ENCODE measurements at places on chromosomes 1 and 21. TPM values are rescaled to one million over a fixed set of nuclear protein-coding genes. Genes with fewer than 3 reads are reported as not detected.

ZBTB18 gene
- 4.7 TPM for total RNA-seq

DNA sequence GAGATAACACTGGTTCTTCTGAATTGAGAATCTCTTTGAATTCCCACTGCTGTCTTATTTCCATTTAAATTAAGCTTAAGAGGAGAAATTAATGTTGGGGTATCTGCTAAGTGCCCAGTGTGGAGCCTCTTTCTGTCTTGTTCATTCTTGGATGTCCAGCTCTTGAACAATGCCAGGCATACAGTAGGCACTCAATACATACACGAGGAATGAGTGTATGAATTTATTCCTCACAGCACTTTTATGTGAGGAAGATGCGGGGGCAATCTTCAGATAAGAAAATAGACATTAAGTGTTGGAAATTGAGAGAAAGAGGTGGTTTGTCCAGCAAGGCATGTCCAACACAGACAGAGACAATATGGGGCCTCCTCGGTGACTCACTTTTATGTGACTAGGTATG, 11.8 kb upstream of the ATF3 start:
- H3K36me3 ChIP-seq = no peaks in the 10 kb centered on the region
- peak overlapping the region; percentile 90 for H3K27ac ChIP-seq
- H3K4me1 ChIP-seq = peaks cover 45% of the 10 kb centered on the region
- H3K27me3 ChIP-seq = peaks cover 12% of the 10 kb centered on the region

- H3K27ac ChIP-seq = no peak overlapping the region
- no peak overlapping the region for H3K4me3 ChIP-seq
- DNase-seq = no peak
- no peaks in the 10 kb centered on the region for H3K4me1 ChIP-seq
- no peaks in the 10 kb centered on the region for H3K36me3 ChIP-seq
- peaks cover 4% of the 10 kb centered on the region for H3K27me3 ChIP-seq
Observed at GRCh38 chr1:14553711-14554110, 44.8 kb upstream of the KAZN start.

SLFNL1 gene
- total RNA-seq = not detected

- no peak overlapping the region for H3K27ac ChIP-seq
- peak; percentile 12 for DNase-seq
- no peaks in the 10 kb centered on the region for H3K27me3 ChIP-seq
- peaks cover 7% of the 10 kb centered on the region for H3K4me1 ChIP-seq
Observed at GRCh38 chr21:36048357-36048756, 12.0 kb downstream of the SETD4 start.

GRCh38 chr1:182304218-182304617, 87.4 kb downstream of the GLUL start:
- peaks cover 28% of the 10 kb centered on the region for H3K4me1 ChIP-seq
- no peak for DNase-seq
- no peak overlapping the region for H3K27ac ChIP-seq
- no peak overlapping the region for H3K4me3 ChIP-seq
- no peaks in the 10 kb centered on the region for H3K36me3 ChIP-seq

GRCh38 chr1:21927533-21928237, 9.4 kb downstream of the HSPG2 start:
- no peaks in the 10 kb centered on the region for H3K4me1 ChIP-seq
- H3K27me3 ChIP-seq = no peaks in the 10 kb centered on the region
- H3K27ac ChIP-seq = no peak overlapping the region
- no peaks in the 10 kb centered on the region for H3K36me3 ChIP-seq

CD160 gene
- 0.31 TPM for total RNA-seq

DNA sequence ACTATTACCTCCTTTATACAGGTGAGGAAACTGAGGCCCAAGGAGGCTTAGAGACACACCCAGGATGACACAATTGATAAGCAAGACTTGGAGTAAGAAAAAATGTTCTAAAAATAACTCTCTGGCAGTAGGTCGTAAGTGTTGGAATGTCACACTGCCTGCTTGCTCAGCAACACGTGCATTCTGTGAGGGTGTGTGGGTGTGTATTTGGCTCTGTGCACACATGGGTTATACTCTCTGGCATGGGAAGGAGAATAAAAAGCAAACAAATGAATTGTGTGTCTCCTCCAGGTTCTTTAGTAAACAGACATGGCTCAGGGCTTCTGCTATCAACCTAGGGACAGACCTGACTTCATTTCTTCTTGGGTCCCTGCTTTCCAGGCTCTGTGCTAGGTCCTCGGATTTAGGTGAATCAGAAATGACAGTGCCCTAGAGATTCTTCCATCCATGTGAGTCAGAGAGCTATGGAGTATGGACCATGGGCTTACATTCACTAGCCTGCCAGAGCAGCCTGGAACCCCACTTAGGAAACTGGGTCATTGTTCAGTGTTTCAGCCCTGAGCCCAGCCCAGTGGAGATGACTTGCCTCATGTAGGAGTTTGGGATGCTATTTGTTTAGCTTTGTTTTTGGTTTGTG, 72.4 kb downstream of the ELAVL4 start:
- no peak overlapping the region for H3K4me3 ChIP-seq
- H3K27ac ChIP-seq = no peak overlapping the region
- DNase-seq = no peak

DNA sequence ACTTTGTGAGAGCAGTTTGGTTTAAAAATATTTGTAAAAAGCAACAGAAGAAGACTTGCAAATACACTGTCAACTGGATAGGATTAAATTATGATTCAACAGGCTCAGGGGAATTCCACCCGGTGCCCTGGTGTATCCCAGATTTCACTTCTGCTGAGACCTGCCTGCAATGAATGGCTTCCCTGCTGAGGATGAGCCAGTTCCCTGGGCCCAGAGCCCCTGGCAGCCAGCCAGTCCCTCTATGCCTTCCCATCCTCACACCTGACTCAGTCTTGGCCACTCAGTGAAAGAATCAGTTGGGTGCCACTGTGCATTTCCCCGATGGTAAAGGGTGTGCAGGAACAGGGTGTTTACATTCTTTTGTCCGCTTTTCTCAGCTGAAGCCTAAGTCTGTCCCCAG, 64.4 kb downstream of the KCTD3 start:
- no peak overlapping the region for H3K27ac ChIP-seq
- no peak for DNase-seq
- no peaks in the 10 kb centered on the region for H3K27me3 ChIP-seq
- no peaks in the 10 kb centered on the region for H3K4me1 ChIP-seq
- no peak overlapping the region for H3K4me3 ChIP-seq

- no peak overlapping the region for H3K4me3 ChIP-seq
- peaks cover 7% of the 10 kb centered on the region for H3K4me1 ChIP-seq
- peak overlapping the region; percentile 36 for H3K27ac ChIP-seq
- H3K27me3 ChIP-seq = no peaks in the 10 kb centered on the region
- peak; percentile 69 for DNase-seq
Observed at GRCh38 chr1:212488436-212489283, 55.9 kb downstream of the NENF start.

CFHR5 gene
- not detected for total RNA-seq

DNA sequence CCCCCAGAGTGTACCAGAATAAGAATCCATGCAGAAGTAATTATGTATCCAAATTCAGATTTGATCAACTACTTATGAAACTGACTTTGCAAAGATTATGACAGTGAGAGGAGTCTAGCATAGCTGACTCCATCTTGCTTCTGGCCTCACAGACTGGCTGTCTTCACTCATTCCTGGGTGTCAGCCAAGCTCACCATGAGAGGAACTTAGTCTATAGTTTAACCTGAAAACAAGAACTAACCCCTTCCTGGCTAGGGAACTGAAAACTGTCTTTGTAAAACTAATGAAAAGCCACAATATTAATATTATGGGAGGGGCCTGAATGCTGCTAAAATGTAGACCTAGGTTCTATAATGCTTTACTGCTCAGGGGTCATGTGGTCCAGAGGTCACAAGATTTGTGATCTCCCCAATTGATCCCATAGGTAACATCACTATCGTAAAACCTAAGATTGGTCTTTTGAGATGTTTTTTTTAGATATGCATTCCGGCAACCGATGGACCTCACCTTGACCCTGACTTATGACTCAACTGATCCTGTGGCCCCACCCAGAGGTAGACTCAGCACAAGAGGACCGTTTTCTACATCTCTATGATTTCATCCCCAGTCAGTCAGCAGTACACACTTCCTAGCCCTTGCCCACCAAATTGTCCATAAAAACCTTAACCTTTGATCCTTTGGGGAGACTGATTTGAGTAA, 55.2 kb downstream of the ATP1B1 start:
- H3K27me3 ChIP-seq = no peaks in the 10 kb centered on the region
- H3K4me3 ChIP-seq = no peak overlapping the region
- no peaks in the 10 kb centered on the region for H3K36me3 ChIP-seq
- peaks cover 8% of the 10 kb centered on the region for H3K4me1 ChIP-seq
- no peak overlapping the region for H3K27ac ChIP-seq

DNA sequence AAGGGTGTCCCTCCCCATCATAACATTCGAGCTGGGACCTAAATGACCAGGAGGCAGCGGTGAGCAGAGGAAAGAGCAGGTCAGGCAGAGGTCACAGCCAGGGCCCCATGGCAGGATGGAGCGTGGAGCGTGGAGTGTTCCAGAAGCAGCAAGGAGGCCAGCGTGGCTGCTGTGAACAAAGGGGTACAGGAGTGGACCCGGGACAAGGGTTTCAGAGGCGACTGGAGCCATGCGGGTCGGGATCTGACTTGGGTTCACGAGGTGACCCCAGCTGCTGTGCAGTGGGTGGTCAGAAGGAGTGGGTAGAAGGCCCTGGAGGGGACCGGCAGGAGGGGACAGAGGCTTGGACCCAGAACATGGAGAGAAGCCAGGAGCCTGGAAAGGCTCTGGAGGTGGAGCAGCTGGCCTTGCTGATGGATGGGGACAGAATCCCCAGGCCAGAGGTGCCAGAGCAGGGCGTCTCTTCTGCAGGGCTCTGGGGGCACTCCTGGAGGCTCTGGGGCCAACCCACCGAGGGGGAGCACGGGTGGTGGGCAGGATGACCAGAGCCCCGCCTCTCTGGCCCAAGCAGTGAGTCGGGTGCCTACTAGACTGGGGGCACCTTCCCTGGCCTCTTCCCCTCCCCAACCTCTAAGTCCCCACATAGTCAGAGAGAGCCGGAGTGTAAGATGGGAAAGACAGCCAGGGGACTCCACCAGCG, 2.3 kb downstream of the CHD5 start:
- no peak overlapping the region for H3K27ac ChIP-seq
- H3K36me3 ChIP-seq = no peaks in the 10 kb centered on the region
- DNase-seq = no peak
- no peak overlapping the region for H3K4me3 ChIP-seq
- peaks cover 43% of the 10 kb centered on the region for H3K27me3 ChIP-seq

GRCh38 chr1:13616234-13616633, 32.6 kb downstream of the PDPN start:
- H3K4me1 ChIP-seq = no peaks in the 10 kb centered on the region
- no peaks in the 10 kb centered on the region for H3K36me3 ChIP-seq
- no peak overlapping the region for H3K4me3 ChIP-seq
- peaks cover 11% of the 10 kb centered on the region for H3K27me3 ChIP-seq

DNA sequence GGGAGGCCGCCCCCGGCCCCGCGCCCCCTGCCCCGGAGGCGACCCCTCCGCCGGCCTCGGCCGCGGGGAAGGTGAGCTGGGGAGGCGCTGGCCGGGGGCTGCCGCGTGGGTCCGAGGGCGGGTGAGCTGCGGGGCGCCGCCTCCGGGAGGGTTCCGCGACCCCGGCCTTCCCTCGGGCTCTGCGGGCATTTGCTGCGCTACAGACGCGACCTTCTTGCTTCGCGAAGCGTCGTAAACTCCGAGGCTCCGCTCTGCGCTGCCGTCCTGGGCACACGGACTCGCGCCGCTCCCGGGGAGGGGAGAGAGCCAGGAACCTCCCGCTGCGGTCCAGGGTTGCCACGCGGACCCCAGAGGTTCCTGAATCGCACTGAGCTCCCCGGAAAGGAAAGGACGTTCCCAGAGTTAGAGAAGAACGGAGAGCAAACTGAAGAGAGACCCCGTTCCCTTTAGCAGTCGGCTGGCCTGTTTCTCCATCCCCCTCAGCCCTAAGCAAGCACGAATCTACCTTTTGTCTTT, 345 bp downstream of the SLX9 start:
- H3K36me3 ChIP-seq = peaks cover 19% of the 10 kb centered on the region
- peak overlapping the region; percentile 82 for H3K4me3 ChIP-seq
- DNase-seq = peak; percentile 39
- H3K27me3 ChIP-seq = no peaks in the 10 kb centered on the region
- peaks cover 38% of the 10 kb centered on the region for H3K4me1 ChIP-seq

DNA sequence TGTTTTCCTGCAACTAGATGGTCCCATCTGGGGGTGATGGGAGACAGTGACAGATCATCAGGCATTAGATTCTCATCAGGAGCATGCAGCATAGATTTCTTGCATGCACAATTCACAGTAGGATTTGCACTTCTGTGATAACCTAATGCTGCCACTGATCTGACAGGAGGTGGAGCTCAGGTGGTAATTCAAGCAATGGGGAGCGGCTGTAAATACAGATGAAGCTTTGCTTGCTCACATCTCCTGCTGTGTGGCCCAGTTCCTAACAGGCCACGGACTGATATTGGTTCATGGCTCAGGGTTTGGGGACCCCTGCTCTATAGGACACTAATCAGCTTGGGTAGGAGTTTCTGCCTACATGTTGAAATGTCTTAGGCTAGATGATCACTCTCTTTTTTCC, 320.0 kb downstream of the PRDM2 start:
- H3K36me3 ChIP-seq = no peaks in the 10 kb centered on the region
- H3K27me3 ChIP-seq = peaks cover 11% of the 10 kb centered on the region
- DNase-seq = no peak
- H3K27ac ChIP-seq = no peak overlapping the region
- no peak overlapping the region for H3K4me3 ChIP-seq

GRCh38 chr1:222042120-222042519, 300.2 kb upstream of the DUSP10 start:
- H3K27me3 ChIP-seq = peaks cover 2% of the 10 kb centered on the region
- H3K4me1 ChIP-seq = no peaks in the 10 kb centered on the region
- no peak overlapping the region for H3K4me3 ChIP-seq
- no peak for DNase-seq
- no peaks in the 10 kb centered on the region for H3K36me3 ChIP-seq

S100A3 gene
- not detected for total RNA-seq

- no peak for DNase-seq
- H3K4me1 ChIP-seq = no peaks in the 10 kb centered on the region
- H3K36me3 ChIP-seq = peaks cover 4% of the 10 kb centered on the region
Observed at GRCh38 chr1:9849691-9850441, 26.1 kb upstream of the CLSTN1 start.

All from activated CD4-positive, alpha-beta memory T cell treated with anti-CD3 and anti-CD28 coated beads for 36 hours (primary cell).